ENCODE measurements at places on chromosomes 16 and 17.

- DNase-seq = no peak
These were observed 1.4 kb upstream of the SPG7 start for GRCh38 chr16:89506791-89507191.

GRCh38 chr17:82108961-82109475 is 11.0 kb upstream of the FASN start:
- DNase-seq = no peak

GRCh38 chr17:81426393-81427172 is 31.3 kb downstream of the BAHCC1 start:
- no peak for DNase-seq

DNA sequence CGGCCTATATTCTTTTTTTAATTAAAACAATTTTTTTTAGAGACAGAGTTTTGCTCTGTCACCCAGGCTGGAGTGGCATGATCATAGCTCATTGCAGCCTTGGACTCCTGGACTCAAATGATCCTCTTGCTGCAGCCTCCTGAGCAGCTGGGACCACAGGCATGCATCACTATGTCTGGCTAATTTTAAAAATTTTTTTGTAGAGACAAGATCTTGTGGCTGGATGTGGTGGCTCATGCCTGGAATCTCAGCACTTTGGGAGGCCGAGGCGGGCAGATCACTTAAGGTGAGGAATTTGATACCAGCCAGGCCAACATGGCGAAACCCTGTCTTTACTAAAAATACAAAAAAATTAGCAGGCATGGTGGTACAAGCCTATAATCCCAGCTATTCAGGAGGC is 54.8 kb upstream of the MSI2 start:
- DNase-seq = no peak

DNA sequence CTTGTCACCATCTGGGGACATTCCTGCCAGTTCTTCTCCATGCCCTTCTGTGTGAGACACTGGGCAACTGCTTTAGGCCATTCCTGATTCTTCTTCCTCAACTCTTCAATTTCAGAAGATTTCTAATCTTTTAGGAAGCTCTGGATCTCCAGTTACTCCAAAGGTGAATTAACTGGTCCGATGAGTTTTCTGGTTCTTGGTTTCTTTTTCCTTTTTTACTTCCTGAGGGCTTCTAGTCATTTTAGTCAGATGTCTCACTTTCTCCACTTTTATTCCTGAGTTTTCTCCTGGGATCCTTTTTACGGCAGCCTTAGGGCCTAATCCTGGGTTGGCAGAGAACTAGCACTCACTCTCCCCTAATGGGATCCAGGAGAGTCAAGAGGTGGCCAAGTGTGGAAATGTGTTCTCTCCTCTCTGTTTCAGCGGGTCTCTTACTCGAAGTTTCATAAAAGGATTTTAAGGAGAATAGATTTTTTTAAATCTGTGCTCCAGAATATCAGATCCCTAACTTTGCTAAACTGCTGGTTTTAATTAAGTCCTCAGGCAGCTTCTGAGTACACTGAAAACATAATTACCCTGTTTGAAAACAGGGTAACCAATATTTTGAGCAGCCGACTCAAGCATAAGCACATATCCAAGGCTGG is 107.6 kb downstream of the RMI2 start:
- no peak for DNase-seq

DNA sequence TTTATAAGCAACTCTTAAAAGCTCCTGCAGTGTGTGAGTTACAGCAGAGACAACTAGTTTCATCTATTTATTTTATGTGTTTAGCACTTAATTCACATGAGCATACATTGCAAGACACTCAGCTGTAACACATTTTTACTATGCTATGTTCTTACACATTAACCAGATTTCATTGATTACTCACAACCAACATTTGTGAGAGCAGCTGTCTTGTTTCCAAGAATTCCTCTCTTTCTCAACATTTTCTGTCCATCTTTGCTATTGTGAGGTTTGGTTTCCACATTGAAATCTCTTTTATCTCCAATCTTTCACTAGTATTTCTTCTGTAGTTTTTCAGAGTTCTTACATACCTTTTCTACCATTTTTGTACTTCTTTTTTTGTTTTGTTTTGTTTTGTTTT is 51.2 kb downstream of the COPRS start:
- no peak for DNase-seq

All from kidney epithelial cell (primary cell).